ENCODE measurements at places on chromosomes 7 and 10. TPM values are rescaled to one million over a fixed set of nuclear protein-coding genes. Genes with fewer than 3 reads are reported as not detected.
A peak's percentile ranks its signal among the peaks of the same experiment; 100 is the strongest.

The CDK14 gene
- 174 TPM for total RNA-seq

GRCh38 chr10:90504172-90504571 is 353.7 kb downstream of the HTR7 start:
- H3K4me3 ChIP-seq: no peak overlapping the region
- H3K27ac ChIP-seq: no peak overlapping the region
- no peak for DNase-seq
- H3K27me3 ChIP-seq: peaks cover 3% of the 10 kb centered on the region

DNA sequence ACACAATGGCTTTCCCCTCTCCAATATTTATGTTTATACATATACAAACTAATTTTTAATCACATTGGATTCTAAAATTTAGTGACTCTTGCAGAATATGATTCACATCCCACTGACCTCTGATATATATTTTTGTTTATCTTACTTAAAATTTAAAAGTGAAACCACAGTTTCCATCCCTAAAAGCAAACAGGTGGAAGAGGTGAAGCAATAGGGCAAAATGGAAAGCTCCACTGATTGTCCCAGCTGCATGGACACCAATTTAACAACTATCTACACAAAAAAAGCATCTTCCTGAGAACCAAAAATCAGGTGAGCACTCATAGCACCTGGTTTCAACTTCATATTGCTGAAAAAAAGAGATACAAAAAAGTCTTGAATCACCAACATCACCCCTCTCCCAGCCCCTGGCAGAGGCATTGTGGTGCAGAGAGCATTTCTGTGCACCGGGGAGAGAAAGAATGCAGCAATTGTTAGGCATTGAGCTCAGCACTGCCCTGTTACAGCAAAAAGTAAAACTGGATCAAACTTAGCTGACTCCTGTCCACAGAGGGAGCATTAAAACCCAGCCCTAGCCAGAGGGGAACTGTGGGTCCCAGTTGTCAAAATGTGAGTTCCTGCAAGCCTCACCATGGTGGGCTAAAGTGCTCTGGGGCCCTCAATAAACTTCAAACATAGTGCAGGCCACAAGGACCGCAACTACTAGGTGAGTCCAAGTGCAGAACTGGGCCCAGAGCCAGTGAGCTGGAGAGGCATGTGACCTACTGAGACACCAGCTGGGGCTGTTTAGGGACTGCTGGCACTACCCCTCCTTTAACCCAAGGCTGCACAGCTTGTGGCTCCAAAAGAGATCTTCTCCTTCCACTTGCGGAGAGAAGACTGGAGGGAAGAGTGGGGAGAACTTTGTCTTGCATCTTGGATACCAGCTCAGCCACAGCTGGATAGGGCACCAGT is 92.1 kb downstream of the SIRT1 start:
- H3K4me3 ChIP-seq: no peak overlapping the region
- no peaks in the 10 kb centered on the region for H3K4me1 ChIP-seq
- no peaks in the 10 kb centered on the region for H3K27me3 ChIP-seq
- DNase-seq: no peak
- peaks cover 6% of the 10 kb centered on the region for H3K36me3 ChIP-seq

The CAV2 gene
- not detected for total RNA-seq

- DNase-seq: no peak
- no peaks in the 10 kb centered on the region for H3K27me3 ChIP-seq
- no peak overlapping the region for H3K4me3 ChIP-seq
- peaks cover 82% of the 10 kb centered on the region for H3K36me3 ChIP-seq
Observed at GRCh38 chr10:48913674-48914073, 26.0 kb downstream of the LRRC18 start.

- no peaks in the 10 kb centered on the region for H3K36me3 ChIP-seq
- no peaks in the 10 kb centered on the region for H3K4me1 ChIP-seq
- H3K27ac ChIP-seq: no peak overlapping the region
- DNase-seq: peak; percentile 54
- H3K27me3 ChIP-seq: no peaks in the 10 kb centered on the region
- H3K4me3 ChIP-seq: no peak overlapping the region
Observed at GRCh38 chr7:39453743-39454355, 112.4 kb upstream of the YAE1 start.

Data from B cell (primary cell).